Stimulated activated CD4-positive, alpha-beta T cell treated with anti-CD3 and anti-CD28 coated beads, TNF-alpha, amount 100 ng/mL, for 1 hour (primary cell): ENCODE measurements at places on chromosomes 12 and 14.
A peak's percentile ranks its signal among the peaks of the same experiment; 100 is the strongest.

GRCh38 chr14:91406982-91407381 is 10.6 kb downstream of the CCDC88C start:
- DNase-seq, result no peak

GRCh38 chr12:26425587-26426260 is 230.4 kb downstream of the SSPN start:
- DNase-seq, result no peak

GRCh38 chr12:115451780-115452736 is 768.1 kb upstream of the TBX3 start:
- DNase-seq, result no peak

DNA sequence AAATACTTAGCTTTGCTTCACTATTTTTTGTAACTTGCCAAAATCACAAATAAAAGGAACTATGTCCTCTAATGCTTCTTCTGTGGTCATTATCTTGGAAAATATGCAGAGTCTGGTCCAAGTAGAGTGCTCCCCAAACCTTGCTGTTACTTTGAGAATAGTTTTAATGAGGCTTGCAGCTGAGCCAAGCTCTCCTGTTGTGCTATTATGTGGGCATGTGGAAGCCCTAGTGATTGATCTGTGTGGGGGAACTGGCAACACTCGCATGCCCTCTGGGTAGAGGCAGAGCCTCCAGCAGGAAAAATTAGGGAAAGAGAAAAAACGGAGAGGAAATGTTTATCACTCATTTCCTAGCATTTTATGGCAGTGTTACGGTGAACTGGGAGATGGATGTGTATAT is 473.1 kb downstream of the EGLN3 start:
- DNase-seq, result no peak

- DNase-seq, result no peak
Measured at GRCh38 chr12:130621696-130622298, 94.3 kb downstream of the RIMBP2 start.

- DNase-seq, result no peak
Measured at GRCh38 chr14:71698673-71699072, 233.6 kb upstream of the RGS6 start.

DNA sequence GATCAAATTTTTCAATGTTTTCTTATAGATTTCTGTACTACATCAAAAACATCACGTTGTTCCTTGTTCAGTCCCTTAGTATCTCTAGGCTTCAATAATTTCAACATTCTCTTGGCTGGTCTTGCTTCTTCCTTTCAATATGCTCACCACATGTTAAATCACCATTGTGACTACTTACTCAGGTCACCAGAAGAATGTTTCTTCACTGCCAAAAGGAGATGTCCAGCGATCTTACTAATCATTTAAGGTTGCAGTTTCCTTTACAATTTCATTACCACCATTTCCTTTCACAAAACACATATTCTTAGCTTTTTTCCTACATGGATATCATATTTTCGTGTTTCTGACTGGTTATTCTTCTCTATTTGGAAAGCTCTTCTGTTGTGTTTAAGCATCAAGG is 363.8 kb downstream of the NAV3 start:
- no peak for DNase-seq

GRCh38 chr12:12819221-12819620 is 6.1 kb downstream of the DDX47 start:
- DNase-seq, result no peak

DNA sequence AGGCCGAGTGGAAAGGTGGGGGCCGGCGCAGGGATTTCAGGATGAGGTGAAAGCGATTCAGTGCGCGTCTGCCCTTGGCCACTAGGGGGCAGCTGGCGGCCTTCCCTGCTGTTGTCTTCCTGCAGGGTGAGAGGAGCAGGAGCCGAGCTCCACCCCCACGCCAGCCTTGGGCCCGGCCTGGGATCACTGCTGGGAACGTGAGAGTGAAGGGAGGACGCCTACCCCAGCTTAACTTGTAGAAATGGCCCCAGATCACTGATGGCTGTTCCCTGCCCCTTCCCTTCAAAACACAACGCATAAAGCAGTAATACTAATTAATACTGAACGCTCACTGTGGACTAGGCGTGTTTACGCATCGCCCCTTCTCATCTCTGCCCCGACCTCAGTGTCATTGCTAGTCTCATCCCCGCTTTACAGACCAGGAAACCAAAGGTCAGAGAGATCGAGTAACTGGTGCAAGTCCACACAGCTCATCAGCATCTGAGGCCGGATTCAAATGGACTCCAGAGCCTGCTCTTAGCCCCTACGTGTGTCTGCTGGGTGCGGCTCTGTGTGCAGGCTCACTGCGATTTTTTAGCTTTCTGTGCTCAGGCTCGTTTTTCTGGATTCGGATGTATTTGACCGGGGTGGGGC is 24.3 kb downstream of the MVK start:
- DNase-seq, result peak; percentile 3

- DNase-seq, result no peak
Measured at GRCh38 chr14:101723061-101723595, 38.4 kb upstream of the PPP2R5C start.

DNA sequence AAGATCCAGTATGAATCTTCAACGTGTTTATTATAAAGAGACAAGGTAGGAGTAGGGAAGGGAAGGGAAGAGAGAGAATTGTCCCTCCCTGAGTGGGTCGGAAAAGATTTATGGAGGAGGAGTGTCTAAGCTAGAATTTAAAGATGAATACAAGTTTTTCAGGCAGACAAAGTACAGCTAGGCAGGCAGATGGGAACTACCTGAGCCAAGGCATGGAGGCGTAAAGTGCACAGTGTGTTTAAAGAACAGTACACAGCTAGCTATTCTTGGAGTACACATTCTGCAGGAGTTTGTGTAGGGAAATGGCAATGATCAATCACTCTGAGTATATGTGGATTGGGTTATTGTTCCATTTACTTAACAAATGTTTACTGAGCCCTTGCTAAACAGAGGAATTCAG is 20.1 kb downstream of the PLEKHG7 start:
- DNase-seq, result no peak

GRCh38 chr12:97182769-97183168 is 275.7 kb downstream of the NEDD1 start:
- no peak for DNase-seq

- no peak for DNase-seq
Measured at GRCh38 chr14:91786188-91786587, 54.3 kb upstream of the CATSPERB start.

- DNase-seq, result no peak
Measured at GRCh38 chr12:82132390-82132789, 225.8 kb downstream of the CCDC59 start.

GRCh38 chr14:51370758-51371386 is 130.8 kb downstream of the TMX1 start:
- DNase-seq, result no peak

GRCh38 chr14:101066826-101067510 is 163.4 kb upstream of the RTL1 start:
- DNase-seq, result no peak

DNA sequence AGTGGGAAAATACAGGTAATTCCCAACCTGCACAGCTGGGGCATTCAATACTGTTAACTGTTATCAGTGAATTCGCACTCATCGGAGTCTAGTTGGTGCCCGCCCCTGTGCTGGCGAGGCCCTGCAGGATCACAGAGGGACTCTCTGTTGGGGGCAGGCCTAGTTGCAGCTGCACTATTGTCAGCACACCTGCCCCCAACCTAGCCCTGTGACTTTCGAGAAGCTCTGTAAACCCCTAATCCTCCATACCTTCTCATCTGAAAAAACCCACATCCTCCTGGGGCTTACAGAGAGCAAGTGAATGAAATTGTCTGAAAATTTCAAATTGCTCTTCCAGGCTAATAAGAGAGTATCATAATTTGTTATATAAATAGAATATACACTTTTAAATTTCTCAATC is 132.2 kb upstream of the NUDT4 start:
- no peak for DNase-seq

GRCh38 chr12:4809013-4809448 is 88.8 kb downstream of the GALNT8 start:
- no peak for DNase-seq

GRCh38 chr12:13170892-13171490 is 25.5 kb upstream of the EMP1 start:
- no peak for DNase-seq

DNA sequence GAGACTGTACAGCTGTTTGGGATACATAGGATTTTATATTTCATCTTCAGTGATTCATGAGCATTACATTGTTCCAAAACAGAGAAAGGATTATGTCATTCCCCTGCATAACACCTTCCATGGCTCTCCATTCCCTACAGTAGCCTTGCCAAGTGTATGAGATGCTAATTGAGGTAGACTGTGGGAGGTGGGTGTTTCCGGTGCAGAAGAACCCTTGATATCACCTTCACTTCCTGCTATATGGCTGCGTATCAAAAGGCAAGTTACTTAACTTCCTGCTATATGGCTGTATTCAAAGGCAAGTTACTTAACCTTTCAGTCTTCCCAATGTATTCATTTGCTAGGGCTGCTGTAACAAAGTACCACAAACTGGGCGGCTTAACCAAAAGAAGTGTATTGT is 11.2 kb downstream of the FAR2 start:
- no peak for DNase-seq

- DNase-seq, result no peak
Measured at GRCh38 chr12:15731940-15732339, 57.2 kb downstream of the EPS8 start.

DNA sequence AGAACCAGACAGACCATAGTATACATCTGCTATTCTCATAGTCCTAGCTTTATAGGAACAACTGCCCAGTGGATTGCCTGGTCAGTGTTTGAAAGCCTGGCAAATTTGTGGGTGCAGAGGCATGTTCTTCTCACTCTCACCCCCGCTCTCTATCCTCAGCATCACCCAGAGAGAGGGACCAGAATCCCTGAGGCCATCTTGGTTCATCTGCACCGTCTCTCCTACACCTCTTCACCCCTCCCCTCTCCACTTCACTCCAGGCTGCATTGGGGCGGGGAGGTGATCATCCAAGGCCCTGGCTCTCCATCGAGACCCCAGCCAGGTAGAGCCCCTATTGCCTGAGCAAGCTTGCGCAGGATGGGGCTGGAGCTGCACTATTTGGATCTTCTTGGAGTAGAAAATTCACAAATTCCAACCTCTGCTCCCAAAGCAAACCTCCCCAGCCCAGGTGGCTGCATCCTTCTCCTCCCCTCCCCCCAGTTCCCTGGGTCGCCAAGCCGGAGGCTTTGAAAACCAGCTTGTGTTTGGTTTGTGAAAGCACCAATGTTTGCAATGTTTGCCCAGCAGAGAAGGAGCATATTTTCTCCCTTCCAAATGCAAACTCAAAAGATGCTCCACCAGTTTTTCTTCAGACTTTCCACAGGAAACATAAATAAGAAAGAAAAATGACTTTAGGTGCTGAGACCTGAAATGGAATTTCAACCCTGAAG is 18.6 kb upstream of the COL2A1 start:
- DNase-seq, result no peak

GRCh38 chr14:59871166-59871495 is 555 bp upstream of the RTN1 start:
- DNase-seq, result no peak

DNA sequence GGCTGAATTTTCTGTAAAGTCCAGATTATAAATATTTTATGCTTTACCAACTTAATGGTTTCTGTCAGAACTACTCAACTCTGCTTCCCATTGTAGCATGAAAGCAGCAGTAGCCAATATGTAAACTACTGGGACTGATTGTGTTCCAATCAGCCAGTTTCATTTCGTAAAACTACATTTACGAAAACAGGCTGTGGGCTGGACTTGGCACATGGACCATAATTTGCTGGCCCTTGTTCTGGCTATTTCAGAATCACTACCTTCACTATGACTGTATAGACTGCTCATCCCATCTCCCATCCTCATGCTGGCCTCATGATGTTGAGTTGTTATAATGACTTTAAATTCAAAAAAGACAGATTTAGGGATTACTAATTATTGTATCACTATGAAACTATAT is 38.7 kb downstream of the FAR2 start:
- no peak for DNase-seq

GRCh38 chr14:69093631-69094421 is 59.1 kb downstream of the DCAF5 start:
- no peak for DNase-seq

GRCh38 chr14:76767681-76768656 is 6.7 kb downstream of the VASH1 start:
- DNase-seq, result peak; percentile 62

- DNase-seq, result no peak
Measured at GRCh38 chr12:1839956-1840951, 19.9 kb downstream of the LRTM2 start.

- DNase-seq, result no peak
Measured at GRCh38 chr12:32296567-32296966, 102.8 kb upstream of the FGD4 start.

DNA sequence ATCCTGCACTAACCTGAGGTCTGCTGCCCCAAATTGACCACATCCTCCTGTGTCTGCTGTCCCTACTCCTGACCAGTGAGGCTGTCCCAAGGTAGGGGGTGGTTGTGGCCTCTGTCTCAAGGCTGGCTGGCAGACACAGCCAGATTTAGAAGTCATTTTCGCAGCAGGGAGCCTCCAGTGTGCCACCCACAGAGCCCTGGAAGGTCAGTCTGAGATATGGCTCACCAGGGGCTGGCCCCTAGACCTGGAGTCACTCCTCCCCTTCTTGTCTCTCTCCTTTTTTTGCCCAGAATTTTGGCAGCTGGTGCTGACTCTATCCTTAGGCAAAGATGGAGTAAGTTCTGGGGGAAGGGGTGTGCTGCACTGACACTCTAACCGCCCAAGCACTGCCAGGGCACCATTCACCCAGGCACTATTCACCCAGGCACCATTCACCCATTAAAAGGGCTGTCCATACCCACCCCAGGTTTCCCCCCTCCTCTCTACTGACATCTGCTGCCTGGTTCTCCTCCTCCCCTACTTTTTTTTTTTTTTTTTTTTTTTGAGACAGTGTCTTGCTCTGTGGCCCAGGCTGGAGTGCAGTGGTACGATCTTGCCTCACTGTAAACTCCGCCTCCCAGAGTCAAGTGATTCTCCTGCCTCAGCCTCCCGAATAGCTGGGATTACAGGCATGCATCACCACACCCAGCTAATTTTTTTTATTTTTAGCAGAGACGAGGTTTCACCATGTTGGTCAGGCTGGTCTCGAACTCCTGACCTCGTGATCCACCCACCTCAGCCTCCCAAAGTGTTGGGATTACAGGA is 7.7 kb downstream of the DDN start:
- DNase-seq, result no peak

DNA sequence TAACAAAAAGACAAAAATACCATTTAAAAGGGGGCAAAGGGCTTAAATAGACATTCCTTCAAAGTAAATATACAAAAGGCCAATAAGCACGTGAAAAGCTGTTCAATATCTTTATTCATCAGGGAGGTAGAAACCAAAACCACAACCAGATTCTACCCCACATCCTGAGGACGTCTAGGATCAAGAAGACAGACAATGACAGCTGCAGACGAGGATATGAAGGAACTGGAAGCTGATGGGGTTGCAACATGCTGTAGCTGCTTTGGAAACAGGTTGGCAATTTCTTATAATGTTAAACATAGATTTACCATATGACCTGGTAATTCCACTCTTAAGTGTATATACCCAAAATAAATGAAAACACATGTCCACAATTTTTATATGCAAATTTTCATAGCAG is 85.1 kb upstream of the C14orf180 start:
- DNase-seq, result no peak

DNA sequence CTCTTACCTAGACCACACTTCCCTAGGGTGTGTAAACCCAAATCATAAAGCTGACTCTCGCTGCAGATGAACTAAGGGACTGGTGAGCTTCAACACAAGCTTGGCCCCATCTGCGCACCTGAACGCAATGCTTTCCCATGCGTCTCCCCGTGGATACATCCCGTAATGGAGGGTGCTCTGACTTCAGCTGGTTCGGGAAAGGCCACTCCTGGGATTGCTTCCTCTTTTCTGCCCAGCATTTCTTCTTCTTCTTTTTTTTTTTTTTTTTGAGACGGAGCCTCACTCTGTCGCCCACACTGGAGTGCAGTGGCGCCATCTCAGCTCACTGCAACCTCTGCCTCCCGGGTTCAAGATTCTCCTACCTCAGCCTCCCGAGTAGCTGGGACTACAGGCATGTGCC is 27.7 kb upstream of the ETFBKMT start:
- no peak for DNase-seq
